ENCODE measurements at places on chromosomes 13 and 19.

- DNase-seq, result no peak
These were observed 17.8 kb downstream of the PCCA start for GRCh38 chr13:100106705-100107104.

DNA sequence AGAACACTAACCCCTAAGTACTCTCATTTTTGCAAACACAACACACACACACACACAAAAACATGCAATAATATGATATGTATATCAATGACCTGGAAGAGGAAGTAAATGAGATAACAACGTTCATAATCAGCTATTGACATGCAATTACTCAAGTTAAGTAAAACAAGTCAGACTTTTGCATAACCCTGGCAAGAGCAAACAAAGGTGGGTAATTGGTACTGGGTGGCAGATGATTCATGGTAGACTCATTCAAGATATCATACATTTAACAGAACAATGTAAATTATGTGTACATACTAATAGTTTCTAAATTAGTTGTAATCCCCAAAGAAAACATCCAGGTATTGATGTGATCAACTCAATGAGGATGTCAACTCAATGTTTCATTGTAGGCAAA, 508.8 kb downstream of the DACH1 start:
- DNase-seq, result no peak

GRCh38 chr13:90414691-90415596, 932.5 kb upstream of the MIR17HG start:
- DNase-seq, result no peak

- no peak for DNase-seq
These were observed 47.0 kb downstream of the RUBCNL start for GRCh38 chr13:46340011-46340410.

DNA sequence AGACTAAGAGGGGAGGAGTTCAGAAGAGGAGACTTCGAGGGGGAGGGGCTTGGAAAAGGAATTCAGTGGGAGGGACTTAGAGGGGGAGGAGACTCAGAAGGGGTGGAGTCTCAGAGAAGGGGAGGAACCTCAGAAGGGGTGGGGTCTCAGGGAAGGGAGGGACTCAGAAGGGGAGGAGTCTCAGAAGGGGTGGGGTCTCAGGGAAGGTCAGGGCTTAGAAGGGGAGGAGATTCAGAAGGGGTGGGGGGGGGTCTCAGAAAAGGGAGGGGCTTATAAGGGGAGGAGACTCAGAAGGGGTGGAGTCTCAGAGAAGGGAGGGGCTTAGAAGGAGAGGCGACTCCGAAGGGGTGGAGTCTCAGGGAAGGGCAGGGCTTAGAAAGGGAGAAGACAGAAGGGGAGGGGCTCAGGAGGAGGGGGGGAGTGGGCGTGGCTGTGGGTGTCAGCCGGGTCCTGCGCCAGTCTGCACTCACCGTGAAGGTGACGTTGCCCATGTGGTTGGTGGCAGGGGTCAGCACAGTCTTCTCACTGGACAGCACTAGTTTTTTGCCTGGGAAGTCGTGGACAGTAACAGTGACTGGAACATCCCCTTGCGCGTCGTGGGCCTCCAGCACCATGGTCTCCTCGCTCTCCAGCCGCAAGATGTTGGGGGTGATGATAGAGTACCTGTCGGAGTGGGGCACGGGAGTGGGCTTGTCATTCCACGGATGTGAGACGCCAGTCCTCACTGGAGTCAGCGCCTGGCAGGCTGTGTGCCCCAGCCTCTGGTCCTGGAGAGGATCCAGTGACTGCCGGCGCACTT, 1.5 kb downstream of the C3 start:
- no peak for DNase-seq

GRCh38 chr19:1942078-1942933, 1.3 kb downstream of the CSNK1G2 start:
- peak; percentile 55 for DNase-seq

GRCh38 chr19:30001791-30002190, 59.8 kb downstream of the URI1 start:
- DNase-seq, result no peak

- DNase-seq, result no peak
These were observed 17.5 kb upstream of the ZNF492 start for GRCh38 chr19:22616659-22617058.

DNA sequence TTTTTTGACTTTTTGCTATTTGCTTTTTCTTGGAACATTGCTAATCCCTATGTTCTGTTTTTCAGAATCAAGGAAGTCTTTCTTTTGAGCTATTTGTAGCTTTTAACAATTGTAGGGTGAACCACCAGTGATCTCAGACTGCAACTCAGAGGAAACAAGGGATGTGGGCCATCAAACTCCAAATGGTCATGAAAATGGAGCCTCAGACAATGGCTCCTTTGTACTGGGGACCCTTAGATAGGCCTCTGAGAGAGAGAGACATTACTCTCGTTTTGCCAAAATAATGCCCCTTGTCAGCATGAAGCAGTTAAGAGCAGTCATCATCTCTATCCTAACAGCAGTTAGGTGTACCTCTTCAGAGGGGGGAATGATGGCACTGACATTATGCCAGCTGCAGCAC, 56.4 kb upstream of the GJB6 start:
- DNase-seq, result no peak

DNA sequence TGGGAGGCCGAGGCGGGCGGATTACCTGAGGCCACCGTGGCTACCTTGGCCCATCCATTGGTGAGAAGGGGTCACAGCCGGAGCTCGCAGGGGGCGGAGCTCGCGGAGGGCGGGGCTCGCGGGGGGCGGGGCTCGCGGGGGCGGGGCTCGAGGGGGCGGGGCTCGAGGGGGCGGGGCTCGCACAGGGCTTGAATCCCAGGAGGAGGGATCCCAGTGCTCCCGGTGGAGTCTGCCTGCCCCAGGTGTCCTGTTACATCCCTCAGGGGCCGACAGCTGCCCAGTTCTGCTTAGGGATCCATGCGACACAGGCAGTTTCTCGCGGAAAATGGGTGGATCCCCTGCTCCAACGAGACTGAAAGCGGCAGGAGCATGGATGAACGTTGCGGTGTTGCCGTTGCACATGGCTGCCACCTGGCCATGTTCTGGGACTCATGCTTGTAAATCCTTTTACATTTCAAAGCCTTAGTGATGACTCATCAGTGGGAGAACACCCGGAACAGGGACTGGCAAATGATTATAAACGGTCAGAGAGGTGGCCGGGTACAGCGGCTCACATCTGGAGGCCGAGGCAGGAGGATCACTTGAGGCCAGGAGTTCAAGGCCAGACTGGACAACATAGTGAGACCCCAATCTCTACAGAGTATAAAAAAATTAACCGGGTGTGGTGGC, 25.1 kb downstream of the TMPRSS9 start:
- DNase-seq, result no peak

DNA sequence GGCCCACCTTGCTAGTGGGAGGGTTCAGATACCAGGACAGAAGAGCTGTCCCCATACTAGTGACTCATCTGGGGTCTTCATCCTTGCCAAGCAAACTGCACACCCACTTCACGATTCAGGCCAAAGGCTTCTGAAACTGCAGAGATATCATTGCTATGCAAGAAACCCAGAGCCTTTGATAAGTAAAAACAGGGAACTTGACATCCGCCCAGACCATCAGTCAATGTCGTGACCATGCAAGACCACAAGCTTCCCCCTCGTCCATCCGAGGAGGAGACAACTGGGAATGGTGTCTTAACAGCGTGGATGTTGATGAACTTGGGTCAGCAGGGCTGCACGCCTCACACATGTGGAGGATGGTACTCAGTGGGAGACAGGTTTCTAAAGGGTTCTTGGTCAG, 58.0 kb downstream of the ABCC4 start:
- DNase-seq, result no peak

DNA sequence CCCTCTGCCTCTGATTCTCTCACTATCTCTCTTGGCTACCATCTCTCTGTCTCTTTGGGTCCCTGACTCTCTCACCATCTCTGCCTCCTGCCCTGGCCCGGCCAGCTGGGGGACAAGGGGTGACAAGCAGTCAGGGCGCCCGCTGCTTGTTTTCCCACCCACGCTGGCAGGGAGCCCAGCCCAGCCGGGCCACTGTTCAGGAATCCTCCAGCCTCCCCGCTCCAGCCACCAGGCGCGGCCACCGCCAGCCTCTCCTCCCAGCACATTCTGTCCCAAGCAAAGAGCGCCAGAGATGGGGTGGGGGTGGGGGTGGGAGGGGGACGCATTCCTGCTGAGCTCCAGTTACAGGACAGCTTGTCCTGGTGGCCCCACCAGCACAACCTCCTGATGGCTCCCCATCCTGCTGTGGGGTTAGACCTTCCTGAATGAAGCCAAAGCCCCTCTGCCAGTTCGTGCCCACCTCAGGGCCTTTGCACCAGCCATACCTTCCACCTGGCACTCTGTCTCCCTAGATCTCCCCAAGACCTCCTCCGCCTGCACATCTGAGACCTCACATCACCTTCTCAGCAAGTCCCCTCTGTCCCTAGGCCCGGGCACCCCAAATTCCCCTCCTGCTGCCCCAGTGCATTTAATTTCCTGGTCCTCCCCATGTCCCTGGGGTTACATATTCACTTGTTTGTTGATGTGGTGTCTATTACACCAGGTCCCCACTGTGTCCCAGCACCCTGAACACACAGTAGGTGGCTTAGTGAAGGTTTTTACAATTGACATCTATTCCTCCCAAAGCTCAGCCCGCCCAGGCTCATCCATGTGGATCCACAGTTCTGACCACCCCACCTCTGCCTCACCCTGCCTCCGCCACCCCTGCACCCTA, 12.5 kb downstream of the ARRDC2 start:
- DNase-seq, result no peak

- DNase-seq, result no peak
These were observed 333.2 kb downstream of the DNAJC15 start for GRCh38 chr13:43356567-43356966.

DNA sequence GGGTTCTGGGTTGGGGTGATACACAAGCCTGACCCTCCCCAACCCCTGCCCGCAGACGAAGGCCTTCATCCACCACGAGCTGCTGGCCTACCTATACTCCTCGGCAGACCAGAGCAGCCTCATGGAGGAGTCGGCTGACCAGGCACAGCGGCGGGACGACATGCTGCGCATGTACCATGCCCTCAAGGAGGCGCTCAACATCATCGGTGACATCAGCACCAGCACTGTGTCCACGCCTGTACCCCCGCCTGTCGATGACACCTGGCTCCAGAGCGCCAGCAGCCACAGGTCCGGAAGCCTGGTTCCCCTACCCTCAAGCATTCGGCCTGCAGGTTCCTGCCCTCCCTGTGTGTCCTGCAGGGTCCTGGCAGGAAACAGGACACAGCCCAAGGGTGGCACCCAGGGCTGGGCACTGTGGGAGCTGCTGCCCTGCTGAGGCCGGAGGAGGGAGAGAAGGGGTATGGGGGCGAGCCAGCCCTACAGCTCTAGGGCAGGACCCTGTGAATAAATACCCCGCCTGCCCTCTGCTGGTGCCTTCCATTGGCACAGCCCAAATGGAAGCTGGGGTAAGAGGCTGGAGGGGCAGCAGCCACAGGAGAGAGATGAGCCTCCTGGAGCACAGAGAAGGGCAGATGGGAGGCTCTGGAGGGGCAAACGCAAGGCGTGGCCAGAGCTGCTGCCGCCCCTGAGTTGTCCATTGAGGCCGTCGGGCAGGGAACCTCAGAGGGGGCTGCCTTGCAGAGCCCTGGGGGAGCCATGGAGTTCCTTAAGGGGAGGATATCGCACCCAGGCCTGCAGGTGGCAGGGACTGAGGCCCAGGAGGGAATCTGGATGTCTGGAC, 6.8 kb downstream of the TMED1 start:
- no peak for DNase-seq

- DNase-seq, result no peak
These were observed 7.2 kb downstream of the DAPK3 start for GRCh38 chr19:3963458-3964255.

DNA sequence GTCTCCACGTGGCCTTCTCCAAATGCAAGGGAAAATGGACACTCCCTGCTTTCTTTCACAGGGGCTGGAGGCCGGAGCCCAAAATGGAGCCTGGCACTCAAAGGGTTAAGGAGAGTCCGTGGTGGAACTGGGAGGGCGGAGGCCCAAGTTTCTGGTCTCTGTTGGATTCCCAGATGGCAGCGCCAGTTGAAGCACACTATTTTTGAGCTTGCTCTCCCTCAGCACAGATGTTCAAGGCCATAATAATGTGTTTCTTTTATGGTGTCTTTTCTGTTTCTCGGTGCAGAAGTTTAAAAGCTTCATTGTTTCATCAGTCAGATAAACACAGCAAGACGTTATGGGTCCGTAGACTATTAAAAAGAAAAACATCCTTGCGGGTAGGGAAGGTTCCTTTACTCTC, 67.6 kb downstream of the TNFRSF19 start:
- DNase-seq, result no peak

GRCh38 chr13:97976610-97977521, 23.4 kb downstream of the IPO5 start:
- DNase-seq, result peak; percentile 2

DNA sequence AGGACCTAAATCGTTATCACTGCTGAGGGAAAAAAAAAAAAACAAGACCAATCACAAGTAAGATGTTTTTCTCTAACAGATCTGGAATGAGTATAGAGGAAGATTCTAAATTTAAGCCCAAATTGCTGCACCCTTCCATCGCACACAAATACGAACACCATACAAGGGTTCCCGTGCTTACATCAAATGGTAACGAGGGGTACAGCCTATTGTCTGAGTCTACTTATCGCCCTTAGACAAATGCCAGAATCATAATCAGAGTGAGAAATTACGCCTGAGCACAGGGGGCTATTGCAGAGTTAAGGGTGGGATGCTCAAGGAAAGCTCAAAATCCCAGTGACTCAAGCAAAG, 603 bp downstream of the ZC3H13 start:
- DNase-seq, result no peak

GRCh38 chr13:97851269-97851668, 102.2 kb upstream of the IPO5 start:
- no peak for DNase-seq

- no peak for DNase-seq
These were observed 11.4 kb downstream of the ARHGEF1 start for GRCh38 chr19:41894350-41894749.

GRCh38 chr19:1122972-1123363, 19.2 kb downstream of the GPX4 start:
- DNase-seq, result peak; percentile 42

DNA sequence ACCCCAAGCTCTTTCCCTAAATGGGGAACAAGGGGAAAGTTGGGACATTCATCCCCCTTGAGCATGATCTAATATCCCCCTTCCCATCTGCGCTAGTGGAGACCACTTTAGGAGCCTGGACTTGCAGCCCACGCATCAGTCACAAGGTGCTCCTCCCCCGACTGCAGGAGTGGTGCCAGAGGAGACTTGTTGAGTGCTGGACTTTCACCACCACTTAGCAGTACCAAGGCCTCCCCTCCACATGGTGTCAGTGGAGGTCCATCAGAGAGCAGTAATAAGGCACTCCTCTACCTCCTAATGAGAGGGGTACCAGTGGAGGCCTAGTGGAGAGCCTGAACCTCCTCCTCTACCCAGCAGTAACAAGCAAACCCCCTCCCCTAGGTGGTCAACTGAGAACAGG, 22.5 kb downstream of the CAB39L start:
- no peak for DNase-seq

GRCh38 chr13:96781141-96781540, 213.1 kb downstream of the OXGR1 start:
- no peak for DNase-seq

DNA sequence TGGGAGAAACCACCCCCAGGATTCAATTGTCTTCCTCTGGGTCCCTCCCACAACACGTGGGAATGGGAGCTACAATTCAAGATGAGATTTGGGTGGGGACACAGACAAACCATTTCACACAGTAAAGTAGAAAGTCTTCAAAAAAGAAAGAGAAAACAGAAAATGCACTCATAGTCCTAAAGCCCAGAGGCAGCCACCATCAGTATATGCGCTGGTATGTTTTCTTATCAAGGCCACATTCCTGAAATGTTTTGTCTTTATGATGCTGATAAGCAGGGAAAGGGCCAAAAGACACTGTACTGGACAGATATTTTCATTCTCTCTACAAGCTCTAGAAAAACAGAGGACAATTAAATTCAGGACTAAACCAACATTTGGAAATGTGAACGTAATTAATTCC, 375.8 kb upstream of the TSHZ3 start:
- DNase-seq, result no peak

All from activated T-cell treated with anti-CD3 and anti-CD28 coated beads for 24 hours (primary cell).